ENCODE measurements at places on chromosomes 7 and 10.

GRCh38 chr7:78437118-78437517, 638.5 kb downstream of the PHTF2 start:
- no peak for DNase-seq

DNA sequence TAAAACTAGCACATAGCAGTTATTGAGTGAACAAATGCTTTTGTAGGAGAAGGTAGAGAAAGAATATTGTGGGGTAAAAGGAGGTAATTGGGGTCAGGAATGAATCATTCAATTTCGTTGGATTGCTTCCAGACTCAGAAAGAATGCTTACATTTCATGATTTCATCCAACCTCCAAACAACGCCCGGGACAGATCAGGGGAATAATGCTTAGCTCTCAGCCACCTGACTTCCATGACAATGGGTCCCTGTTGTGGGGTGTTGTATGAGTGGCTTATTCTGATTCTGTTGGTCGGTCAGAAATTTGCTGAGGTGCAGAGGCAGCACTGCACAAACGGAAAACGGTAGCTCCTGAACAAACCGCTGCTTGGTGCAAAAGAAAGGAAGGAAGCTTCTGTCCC, 24.0 kb upstream of the INPP5F start:
- peak; percentile 97 for DNase-seq

DNA sequence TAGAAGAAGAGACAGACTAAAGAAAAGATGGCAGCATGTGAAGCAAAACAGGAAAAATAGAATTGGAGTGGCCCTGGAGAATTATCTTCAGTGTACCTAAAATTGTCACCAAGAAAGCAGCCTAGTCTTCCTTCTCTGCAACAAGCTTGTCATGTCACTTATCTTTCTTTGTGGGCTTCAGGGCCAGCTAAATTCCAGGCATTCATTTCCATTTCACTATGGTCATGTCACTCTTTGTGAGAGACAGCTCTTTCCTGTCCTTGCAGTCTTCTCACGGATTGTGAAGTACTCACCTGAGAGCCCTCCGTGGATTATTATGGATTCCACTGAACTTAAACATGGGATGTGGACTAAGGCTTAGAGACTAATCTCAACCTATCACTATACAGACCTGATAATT, 9.0 kb upstream of the HKDC1 start:
- no peak for DNase-seq

DNA sequence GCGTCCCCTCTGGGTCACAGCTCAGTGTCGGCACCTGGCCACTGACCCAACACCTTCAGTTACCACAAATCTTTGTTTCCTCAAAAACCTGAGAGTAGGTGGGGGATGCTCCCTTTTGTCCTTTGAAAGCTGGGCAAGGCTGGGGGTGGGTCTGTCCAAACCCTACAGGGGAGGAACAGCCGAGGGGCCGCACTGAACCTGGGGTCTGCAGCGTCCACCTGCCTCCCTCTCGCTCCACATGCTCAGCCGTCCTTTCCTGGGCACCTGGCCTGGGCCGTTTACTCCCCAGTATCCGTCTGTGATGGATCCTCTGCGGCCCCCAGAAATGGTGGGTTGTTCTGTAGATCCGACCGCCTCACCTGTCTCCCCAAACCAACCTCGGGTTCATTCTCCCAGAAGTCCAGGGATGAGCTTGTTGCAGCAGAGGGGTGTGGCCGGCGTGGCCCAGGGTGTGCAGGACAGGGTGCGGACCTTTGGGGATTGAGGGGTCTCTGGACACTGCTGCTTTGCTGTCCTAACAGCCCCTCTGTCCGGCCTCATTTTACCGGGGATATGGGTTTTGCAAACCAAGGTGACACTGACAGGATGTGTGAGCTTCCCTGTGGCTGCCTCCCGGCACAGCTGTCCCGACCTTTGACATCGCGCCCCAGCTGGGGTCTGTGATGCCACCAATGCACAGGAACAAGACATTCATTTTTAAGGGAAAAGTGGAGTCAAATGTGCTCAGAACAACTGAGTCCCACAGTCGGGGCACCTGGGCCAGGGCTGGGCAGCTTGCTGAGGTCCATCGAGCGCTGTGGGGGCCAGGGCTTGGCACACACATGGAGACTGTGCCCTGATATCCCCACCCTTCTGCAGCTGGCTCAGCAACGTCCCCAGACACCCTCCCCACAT, 115.9 kb downstream of the VIPR2 start:
- DNase-seq, result no peak

- DNase-seq, result no peak
Measured at GRCh38 chr10:11468126-11468742, 143.2 kb downstream of the USP6NL start.

- no peak for DNase-seq
Measured at GRCh38 chr10:64537112-64537511, 1015.9 kb downstream of the REEP3 start.

GRCh38 chr10:35191523-35191922, 64.9 kb downstream of the CREM start:
- peak; percentile 16 for DNase-seq

GRCh38 chr7:149850007-149850594, 11.9 kb downstream of the ZNF862 start:
- DNase-seq, result no peak

DNA sequence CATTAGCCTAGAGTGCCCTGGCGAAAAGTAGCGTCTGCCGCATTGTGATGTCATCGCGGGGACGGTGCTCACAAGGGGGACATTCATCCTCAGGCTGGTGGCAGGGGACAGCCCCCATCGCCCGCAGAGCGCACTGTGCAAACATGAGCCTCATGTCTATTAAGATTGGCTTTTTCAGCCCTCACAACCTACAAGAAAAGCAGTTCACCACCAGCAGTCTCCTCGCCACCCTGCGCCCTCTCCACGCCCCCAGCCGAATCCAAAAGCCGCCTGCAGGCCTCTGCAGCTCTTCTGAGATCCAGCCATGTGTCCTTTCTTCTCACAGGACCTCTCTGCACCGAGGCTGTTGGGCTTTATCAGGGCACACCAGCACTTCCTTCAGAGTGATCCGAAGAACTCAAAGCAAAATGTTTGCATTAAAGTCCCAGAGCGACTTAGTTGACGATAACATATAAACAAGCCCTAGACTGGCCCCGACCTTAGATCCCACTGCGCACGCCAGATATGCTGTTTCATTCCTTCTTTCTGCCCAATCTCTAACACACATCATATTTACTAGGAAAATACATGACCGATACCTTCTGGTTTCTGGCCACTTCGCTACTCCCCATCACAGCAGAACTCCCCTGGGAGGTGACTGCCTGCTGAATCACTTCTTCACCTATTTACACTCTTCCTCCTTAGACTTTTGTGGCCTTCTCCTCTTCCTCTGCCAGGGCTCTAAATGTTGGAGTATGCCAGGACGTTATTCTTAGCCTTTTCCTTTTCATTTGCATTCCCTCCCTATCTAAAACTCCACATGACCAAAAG, 206.0 kb upstream of the SH2B2 start:
- no peak for DNase-seq

- DNase-seq, result no peak
Measured at GRCh38 chr7:147153571-147153970, 1037.0 kb downstream of the CNTNAP2 start.

DNA sequence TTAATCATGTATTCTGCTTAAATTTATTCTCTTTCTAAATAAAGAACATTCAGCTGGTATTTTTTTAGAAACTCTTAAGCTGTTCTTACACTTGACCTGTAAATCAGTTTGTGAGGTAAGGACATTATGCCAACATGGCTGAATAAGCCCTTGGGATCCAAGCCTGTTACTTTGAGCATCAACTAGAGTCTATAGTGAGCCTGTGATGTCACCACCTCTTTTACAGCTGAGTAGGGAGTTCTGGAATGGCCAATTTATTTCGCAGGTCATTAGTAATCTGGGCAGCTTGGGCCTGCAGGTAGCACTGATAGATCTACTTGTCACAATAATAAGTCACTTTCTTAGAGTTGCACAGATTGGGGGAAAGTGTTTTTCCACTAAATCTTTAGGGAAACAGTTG, 915.2 kb upstream of the MBL2 start:
- no peak for DNase-seq

DNA sequence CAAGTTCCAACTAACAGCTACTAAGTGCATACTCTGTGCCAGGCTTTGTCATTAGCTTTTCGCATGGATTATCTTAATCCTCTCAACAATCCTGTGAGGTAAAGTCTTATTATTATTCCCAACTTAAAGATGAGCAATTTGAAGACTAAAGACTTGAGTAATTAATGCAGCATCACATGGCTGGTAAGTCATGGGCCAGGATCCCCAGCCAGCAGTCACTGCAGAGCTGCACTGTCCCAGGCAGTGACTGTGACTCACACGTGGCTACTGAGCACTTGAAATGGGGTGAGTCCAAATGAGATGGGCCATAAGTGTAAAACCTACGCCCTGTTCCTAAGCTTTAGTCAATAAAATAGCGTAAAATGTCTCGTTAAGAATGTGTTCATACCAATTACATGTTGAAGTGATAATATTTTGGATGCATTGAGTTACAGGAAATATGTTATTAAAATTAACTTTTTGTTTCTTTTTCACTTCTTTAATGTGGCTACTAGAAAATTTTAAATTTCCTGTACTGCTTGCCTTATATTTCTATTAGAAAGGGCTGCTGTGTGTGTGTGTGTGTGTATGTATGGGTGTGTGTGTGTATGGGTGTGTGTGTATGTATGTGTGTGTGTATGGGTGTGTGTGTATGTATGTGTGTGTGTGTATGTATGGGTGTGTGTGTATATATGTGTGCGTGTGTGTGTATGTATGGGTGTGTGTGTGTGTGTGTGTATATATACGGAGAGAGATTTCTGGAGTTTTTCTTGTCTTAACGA, 756.3 kb downstream of the AUTS2 start:
- no peak for DNase-seq

GRCh38 chr10:20956843-20957242, 59.7 kb upstream of the NEBL start:
- DNase-seq, result no peak

GRCh38 chr10:91556691-91557566, 75.9 kb downstream of the PPP1R3C start:
- DNase-seq, result peak; percentile 20

- no peak for DNase-seq
Measured at GRCh38 chr7:45161138-45161537, 3.5 kb downstream of the RAMP3 start.

DNA sequence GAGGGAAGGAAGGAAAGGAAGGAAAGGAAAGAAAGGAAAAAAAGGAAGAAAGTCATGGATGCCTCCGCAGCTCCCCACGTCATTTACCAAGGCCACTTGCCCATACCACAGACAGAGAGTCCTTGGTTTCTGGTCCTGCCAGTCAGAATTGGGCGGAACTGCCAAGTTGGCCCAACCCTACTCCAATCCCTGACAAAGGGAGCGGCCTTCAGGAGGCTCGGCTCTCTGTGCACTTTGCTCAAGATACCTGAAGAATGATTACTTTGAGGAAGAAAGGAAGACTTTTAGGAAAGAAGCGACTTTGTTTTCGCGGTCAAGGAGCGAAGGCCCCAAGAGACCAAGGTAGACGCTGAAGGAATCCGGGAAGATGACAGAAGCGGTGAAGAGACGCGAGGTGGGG, 49.1 kb upstream of the FXYD4 start:
- DNase-seq, result no peak

DNA sequence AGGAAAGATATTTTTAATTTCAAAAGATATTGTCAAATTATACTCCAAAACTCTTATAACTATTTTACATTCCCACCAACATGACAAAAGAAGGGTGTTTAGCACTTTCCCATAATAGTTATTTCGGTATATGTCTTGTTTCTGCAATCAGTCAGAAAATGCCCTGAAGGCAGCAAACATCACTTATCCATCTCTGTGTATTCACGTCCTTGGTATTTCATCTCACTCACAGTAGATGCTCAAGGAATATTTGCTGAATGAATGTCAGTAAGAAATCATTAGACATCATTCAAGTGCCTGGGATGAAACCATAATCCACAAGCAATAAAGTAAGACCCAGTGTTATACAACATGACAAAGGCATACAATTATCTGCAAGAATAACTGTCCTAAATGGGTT, 112.7 kb downstream of the GFRA1 start:
- DNase-seq, result no peak

DNA sequence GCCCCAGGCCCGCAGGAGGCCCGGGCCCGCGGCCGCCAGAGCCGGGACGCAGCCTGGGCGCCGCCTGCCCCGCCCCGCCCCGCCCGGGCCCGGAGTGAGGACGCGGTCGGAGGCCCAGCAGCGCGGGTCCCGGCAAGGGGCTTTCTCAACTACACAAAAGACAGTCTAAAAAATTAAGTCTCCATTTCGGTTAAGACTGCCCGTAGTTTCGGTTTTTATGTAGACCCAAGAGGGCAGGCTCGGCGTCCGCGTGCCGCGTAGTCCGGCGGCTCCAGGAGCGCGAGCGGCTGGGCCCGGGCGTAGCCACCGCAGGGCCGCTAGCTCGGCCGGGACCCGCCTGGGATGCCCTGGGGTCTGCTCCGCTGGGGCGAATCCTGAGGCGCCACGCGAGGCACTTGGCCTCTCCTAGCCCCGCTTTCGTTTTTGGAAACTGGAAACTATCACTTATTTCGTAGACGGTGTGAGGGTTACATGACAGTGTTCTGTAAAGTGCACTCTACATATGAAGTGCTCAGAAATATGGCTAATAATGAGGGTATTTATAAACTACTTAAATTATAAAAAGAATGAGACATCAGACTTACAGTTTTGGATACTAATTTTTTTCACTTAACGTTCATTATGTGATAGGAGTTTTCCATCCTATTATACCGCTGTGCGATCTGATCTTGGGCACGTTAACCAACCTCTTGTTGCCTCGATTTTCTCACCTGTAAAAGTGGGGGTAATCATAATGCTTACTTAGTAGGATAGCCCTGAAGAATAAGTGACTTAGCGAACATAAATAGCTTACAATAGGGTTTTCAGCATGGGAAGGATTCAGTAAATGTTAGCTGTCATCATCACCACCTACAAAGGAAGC, 573 bp downstream of the BLVRA start:
- DNase-seq, result peak; percentile 32

DNA sequence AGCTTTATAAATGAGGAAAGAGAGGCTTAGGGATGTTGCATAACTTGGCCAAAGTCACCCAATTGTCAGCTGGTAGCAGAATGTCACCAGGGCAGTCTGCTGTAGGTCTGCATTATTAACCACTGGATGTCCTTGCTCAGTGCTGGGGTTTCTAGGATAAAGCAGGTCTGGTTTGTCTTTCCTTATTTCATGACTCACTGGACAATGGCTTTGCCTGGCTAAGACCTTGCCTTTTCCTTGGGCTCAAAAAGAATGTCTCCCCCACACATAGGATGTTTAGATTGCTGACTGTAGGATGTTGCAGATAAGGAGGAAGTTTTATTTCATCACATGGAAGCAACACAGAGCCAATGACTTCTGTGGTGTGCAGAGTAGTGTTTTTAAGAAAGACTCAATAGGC, 29.4 kb downstream of the WDFY4 start:
- no peak for DNase-seq

- DNase-seq, result no peak
Measured at GRCh38 chr10:71408436-71409225, 11.9 kb downstream of the CDH23 start.
